ENCODE measurements at places on chromosomes 1 and 21.

- DNase-seq: no peak
Measured at GRCh38 chr1:155529929-155530328, 32.7 kb downstream of the ASH1L start.

- DNase-seq: no peak
Measured at GRCh38 chr1:23344987-23345472, 946 bp upstream of the HNRNPR start.

GRCh38 chr1:37723072-37723389, 30.7 kb downstream of the CDCA8 start:
- DNase-seq: no peak

DNA sequence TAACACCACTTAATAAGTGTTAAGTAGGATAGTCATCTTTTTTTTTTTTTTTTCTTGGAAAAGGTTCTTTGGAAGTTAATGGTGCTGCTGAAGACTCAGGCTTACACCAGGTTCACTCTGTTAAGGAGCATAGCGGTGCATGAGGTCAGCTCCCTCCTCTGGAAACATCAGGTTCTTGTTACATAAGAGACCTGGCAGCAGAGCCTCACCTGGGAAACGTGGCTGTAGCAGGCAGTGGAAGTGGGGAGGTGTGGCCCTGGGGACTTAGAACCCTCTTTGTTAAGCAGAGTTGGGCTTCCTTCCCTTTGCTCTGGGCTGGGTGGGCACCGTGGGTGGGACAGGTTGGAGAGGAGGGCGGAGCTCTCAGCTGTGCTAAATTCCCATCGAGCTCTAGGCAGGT, 104.1 kb downstream of the CNIH3 start:
- DNase-seq: no peak

GRCh38 chr1:67987046-67987799, 63.2 kb downstream of the DIRAS3 start:
- no peak for DNase-seq

- DNase-seq: no peak
Measured at GRCh38 chr1:234958066-234958705, 170.5 kb downstream of the TOMM20 start.

- no peak for DNase-seq
Measured at GRCh38 chr1:218813237-218813636, 360.4 kb upstream of the LYPLAL1 start.

GRCh38 chr21:25462517-25462971, 144.7 kb downstream of the MRPL39 start:
- no peak for DNase-seq

- no peak for DNase-seq
Measured at GRCh38 chr1:92466683-92467352, 19.9 kb downstream of the GFI1 start.

DNA sequence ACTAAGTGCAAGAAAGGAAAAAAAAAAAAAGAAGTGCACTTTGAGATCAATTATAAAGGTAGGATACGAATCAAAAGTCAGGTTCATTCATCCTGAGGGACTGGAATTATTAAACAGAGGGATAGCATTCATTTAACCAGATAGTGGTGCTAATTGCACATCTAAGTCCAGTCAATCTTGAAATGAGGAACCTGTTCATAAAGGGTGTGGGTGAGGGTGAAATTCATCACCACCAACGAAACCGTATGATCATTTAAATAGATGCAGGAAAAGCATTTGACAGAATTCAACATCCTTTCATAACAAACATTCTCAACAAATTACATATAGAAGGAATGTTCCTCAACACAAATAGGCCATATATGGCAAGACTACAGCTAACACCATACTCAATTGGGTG, 5.6 kb downstream of the CTSS start:
- DNase-seq: no peak

- DNase-seq: no peak
Measured at GRCh38 chr1:25831569-25832196, 11.9 kb downstream of the MTFR1L start.

- no peak for DNase-seq
Measured at GRCh38 chr1:55670331-55671082, 455.3 kb upstream of the USP24 start.

DNA sequence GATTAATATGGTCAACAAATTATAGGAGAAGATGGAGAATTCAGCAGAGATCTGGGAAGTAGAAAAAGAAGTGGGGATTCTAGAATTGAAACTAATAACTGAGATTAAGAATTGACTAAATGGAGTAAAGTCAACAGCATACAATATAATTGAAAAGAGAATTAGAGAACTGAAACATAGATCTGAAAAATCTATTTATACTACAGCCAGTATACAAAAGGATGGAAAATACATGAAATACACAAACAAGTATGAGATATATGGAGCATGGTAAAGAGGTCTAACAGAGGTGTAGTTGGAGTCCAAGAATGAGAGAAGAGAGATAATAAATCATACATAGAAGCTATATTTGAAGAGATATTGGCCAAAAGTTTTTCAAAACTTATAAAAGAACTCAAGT, 235.2 kb downstream of the FGGY start:
- no peak for DNase-seq

GRCh38 chr1:157104598-157105293, 5.1 kb upstream of the ETV3L start:
- DNase-seq: no peak

GRCh38 chr1:210125143-210125542, 107.5 kb upstream of the SERTAD4 start:
- no peak for DNase-seq

- no peak for DNase-seq
Measured at GRCh38 chr1:33336580-33336979, 15.7 kb upstream of the A3GALT2 start.

- no peak for DNase-seq
Measured at GRCh38 chr1:86205741-86206140, 49.2 kb upstream of the COL24A1 start.

DNA sequence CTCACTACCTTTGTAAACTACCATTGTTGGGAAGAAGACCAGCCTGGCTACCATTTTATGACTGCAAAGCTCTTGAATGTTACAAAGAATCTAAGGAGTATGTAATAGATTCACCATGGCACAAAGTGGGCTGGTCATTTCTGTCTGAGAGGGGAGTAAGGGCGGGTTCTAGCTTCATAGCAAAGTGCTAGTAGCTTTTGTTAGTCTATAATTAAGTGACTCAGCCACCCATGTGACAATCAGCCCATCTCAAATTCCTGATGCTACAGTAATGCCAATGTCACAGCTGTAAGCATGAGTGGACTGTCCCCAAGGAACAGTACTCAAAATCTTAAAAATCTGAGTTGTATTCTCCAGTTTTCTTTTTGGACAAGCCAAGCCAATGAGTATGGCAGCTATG, 15.4 kb upstream of the OTUD3 start:
- no peak for DNase-seq

- peak; percentile 34 for DNase-seq
Measured at GRCh38 chr1:152479792-152480595, 30.6 kb upstream of the LCE5A start.

DNA sequence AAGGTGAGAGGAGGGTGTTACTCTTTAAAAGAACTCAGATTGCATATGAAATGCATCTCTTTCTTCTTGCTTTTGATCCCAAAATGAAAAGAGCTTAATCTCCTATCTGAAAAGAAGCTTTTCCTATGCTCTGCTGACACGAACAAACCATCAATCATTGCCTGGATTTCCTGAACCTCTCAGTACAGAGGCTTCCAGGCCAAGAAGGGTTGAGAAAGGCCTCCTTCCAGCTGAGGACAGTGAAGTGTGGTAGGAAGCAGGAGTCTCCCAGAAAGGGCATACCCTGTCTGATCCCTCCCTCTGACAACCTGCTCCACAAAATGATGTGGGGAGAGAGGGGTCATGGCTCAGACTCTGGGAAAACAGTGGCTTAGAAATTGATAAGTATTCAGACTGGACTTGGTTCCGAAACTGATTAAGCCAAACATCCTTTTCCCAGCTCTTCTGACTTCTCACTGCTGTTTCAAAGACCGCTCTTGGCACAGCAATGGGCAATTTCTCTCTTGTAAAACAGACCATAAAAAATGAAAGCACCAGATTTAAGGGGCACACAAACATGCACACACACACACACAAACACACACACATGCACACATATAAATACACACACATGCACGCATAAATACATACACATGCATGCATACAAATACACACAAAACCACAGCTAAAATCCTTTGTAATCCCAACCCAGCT, 310.3 kb downstream of the SIPA1L2 start:
- no peak for DNase-seq

GRCh38 chr1:229027622-229028182, 243.2 kb upstream of the RAB4A start:
- no peak for DNase-seq

DNA sequence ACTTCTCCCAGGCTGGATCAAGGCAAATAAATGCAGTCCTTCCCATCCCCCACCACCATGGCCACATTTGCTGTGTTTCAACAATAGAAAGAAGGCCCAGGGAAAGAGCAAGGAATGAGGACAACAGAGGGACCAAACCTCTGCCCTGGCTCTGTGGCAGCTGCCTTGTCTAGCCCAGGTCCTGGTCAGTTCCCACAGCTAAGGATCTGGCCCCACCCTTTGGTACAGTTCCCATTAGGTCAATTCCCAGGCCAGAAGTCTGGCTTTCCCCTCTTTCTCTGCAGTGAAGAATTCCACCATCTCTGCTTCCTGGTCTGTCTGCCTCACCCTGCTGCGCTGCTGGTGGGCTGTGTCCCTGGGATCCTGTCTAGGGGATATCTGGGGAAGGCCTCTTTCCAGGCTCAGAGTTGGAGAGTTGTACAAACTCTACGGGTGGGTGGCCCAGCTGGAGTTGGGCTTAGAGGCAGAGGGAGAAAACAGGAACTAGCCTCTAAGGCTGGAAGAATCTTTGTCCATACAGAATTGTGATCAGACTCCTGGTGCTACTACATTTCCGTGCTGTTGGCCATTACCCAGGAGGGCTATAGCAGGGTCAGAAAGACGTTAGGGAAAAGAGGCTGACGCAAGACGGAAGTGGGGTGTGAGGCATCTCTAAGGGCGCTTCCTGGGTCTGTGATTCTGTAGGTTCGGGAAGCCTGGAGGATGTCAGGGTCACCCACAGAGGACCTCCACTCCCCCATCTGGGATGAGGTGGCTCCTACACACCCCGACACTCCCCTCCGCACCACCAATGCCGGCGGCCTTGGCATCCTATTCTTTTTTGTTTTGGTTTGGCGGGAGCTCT, 953 bp upstream of the NDUFS2 start:
- no peak for DNase-seq

- no peak for DNase-seq
Measured at GRCh38 chr1:183821889-183822611, 17.1 kb downstream of the RGL1 start.

- DNase-seq: no peak
Measured at GRCh38 chr1:24189528-24189927, 2.4 kb upstream of the IFNLR1 start.

DNA sequence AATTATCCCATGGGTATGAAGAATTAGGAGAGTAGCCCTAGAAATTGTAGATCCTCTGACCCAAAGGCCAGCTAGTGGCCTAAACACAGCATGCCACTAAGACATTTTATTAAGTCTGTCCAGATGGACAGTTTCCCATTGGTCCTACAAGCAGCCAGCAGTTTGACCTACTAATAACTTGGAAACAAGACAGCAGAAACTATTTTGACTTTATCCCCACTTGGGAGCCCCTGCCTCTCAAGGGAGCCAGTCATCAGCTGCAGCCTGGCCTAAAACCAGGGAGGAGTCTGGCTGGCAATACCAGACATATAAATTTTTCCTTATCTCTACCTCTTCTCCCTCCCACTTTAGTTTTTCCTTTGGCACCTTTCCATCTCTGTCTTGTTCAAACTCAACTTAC, 222.6 kb upstream of the KCTD3 start:
- DNase-seq: no peak

DNA sequence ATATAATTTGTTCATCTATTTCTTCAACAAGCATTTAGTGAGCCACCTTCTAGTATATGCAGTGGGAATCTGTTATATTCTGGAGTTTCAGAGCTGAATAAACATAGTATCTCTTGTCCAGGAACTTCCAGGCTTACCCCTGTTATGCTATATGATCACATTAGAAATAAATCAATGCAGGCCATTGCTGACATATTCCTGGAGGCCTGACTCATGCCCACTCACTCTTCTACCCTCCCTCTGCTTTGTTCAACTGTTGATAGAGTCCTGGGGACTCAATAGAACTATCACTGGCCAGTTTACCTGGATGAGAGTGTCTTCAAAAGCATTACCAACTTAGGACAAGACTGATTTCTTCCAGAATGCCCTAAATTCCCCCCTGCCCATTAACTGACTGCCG, 29.3 kb upstream of the SRSF10 start:
- DNase-seq: no peak

DNA sequence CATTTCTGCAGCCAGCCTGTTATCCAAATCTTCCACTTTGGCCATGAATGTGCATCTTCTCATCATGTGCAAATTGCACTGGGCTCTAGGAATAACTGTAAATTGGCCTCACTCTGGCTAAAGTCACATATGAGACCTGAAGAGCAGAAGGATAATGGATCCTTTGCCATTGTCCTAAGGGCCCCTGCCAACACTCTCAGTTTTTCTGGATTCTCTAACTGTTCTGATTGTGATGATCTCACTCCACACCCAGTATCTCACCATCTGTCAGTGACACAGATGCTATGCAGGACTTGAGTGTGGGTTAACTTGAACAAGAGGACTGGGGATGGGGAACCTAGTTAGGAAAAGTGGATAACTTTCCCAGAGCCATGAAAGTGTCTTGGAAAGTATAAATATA, 8.5 kb upstream of the FYB2 start:
- no peak for DNase-seq

DNA sequence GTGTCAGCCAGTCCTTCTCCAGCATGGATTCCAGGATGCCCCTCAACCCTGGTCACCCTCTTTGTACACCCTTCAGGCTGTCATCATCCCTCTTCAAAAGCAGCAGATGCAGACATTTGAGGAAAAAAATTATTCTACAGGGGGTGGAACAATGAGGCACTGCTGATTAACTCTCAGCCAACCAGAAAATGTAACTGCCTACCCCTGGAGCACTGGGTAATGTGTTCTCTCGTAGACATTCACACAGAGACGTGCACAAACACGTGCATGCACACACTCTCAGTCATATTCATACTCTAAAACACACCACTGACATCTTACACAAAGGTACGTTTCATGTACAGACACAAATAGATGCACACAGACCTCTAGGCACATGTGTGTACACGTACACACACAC, 175.4 kb downstream of the TRABD2B start:
- DNase-seq: no peak

DNA sequence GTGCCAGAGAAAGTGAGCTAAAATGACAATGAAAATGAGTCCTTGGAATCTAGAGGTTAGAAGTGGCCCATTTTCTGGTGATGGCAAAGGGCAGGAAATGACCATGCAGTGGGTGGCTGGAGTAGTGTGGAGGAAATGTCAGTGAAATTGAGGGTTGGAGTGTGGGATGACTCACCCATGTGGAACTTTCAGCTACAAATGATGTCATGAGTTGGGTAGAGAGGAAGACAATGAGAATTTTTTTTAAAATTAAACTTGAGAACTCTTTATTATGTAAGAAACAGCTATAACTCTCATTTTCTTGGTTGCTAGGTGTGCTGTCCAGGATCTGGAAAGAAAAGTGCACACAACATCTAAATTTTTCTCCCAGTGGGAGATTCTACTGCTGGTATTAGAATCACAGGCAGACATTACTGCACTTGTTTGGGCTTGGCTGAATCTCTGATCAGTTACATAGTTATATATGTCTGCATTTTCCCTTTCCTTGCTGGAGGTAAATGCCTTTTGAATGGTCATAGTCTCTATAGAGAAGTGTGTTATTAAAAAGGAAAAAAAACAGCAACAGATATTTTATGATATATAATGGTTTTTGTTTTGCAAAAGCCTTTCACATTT, 56.8 kb upstream of the GNG12 start:
- no peak for DNase-seq

- no peak for DNase-seq
Measured at GRCh38 chr1:27623327-27624212, 11.4 kb downstream of the FGR start.

- DNase-seq: no peak
Measured at GRCh38 chr1:165837838-165838364, 10.5 kb downstream of the UCK2 start.

Data from activated T-helper 1 cell treated with anti-CD3 and anti-CD28 coated beads, Interleukin-2, amount 50 U/mL, for 16 hours (primary cell).